HL-60 (cell line): ENCODE measurements at places on chromosomes 13 and 19.

- no peak for DNase-seq
These were observed 8.3 kb upstream of the TLE6 start for GRCh38 chr19:2969104-2969504.

- DNase-seq: peak; percentile 85
These were observed 1.9 kb downstream of the GNG8 start for GRCh38 chr19:46634045-46634655.

DNA sequence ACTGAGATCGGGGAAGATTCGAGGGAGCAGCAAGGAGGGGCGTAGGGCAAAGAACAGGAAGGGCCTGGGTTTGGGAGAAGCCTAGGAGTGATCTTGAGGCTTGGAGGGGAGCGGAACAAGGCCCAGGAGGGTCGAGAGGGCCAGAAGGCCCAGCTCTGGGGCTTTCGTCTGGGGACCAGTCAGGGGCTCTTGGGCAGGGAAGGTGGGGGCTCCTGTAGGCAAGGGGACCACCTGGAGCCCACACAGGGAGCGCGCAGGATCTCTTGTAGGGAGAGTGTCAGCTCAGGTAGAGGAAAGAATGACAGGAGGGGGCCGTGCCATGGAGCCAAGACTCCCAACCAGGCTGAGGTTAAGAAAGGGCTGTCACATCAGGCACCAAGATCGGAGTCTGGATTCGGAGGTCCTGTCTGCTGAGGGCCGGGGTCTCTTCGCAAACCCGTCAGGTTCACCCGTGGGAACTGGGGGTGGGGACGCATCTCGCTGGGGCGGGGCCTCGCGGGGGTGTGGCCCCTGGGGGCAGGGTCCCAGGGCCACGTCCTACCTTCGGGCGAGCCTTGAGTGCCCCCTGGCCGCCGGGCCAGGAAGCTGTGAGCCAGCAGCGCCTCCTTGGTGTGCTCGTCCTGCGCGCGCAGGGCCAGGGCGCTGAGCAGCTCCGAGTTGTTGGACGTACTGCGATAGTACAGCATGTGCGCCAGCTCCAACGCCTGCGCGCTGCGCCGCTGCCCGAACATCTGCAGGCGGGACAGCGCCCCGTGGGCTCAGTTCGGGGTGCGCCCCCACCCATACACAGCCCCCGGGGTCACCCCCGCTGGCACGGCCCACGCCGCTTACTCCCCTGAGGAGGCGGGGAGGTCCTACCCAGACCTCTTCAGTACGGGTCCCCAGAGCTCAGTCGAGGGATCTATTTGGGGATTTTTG, 8.4 kb downstream of the EMP3 start:
- peak; percentile 93 for DNase-seq

- DNase-seq: peak; percentile 76
These were observed 22.8 kb upstream of the ZBTB7A start for GRCh38 chr19:4089400-4089908.

DNA sequence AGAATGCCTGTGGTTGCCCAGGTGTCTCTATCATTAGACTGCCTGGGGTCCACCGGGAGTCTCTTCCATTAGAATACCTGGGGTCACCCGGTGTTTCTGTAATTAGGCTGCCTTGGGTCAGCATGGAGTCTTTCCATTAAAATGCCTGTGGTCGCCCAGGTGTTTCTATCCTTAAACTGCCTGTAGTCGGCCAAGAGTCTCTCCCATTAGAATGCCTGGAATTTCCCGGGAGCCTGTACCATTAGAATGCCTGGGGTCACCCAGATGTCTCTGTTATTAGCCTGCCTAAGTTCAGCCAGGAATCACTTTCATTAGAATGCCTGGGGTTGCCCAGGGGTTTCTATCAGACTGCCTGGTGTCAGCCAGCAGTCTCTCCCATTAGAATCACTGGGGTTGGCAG, 1492.8 kb downstream of the UQCRFS1 start:
- DNase-seq: no peak

GRCh38 chr19:12778017-12778904, 2.9 kb upstream of the HOOK2 start:
- DNase-seq: no peak

DNA sequence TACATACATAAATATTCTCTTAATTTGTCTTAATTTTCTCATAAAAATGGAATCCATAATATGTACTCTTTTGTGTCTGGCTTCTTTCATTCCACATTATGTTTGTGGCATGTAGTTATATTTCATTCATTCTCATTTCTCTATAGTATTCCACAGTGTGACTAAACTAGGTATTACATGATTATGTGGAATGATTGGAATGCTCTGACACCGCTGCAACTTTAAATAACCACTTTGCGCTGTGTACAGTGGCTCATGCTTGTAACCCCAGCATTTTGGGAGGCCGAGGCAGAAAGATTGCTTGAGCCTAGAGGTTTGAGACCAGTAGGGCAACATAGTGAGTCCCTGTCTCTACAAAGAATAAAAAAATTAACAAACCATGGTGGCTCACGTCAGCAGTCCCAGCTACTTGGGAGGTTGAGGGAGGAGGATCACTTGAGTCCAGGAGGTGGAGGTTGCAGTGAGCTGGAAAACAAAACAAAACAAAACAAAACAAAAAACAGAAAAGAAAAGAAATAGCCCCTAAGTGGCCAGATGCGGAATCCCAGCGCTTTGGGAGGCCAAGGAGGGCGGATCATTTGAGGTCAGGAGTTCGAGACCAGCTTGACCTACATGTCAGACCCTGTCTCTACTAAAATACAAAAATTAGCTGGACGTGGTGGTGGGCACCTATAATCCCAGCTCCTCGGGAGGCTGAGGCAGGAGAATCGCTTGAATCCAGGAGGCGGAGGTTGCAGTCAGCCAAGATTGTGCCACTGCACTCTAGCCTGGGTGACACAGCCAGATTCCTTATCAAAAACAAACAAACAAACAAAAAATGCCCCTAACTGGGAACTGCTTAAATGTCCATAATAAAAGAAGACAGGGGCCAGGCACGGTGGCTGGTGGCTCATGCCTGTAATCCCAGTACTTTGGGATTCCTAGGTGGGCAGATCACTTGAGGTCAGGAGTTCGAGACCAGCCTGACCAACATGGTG, 8.0 kb upstream of the SAE1 start:
- no peak for DNase-seq

DNA sequence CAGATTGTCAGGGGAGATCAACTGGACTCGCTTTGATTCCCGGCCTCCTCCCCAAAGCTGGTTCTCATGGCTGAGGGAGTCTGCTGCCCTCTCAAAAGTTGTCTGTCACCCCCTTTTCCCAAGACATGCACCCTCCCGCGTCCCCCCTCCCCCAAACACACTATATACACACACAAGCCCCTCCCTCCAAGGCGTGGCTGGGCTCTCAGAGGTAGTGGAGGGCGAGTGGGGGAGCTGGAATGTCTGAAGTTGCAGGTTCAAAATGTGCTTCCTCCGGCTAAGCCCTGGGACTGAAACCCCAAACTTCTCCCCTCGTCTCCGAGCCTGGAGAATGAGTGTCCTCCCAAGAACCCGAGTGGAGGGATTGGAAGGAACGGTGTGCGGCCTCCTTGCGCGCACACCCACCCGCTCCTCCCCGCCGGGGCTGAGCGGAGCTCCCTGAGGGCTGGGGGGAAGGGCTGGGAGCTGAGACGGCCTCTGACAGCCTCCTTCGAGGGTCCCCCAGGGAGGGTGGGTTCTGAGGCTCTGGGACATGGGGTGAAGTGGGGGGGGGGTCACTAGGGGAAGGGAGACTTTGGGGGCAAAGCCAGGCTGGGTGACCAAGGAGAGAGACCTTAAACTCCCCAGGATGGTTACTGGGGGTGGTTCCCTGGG, 9.9 kb upstream of the MEIS3 start:
- DNase-seq: no peak
